Hepatocyte (in vitro differentiated cells): ENCODE measurements at places on chromosomes 5 and 9.

- DNase-seq = no peak
Observed at GRCh38 chr9:69433392-69433791, 108.4 kb downstream of the ENTREP1 start.

GRCh38 chr5:142886211-142886610 is 116.0 kb downstream of the ARHGAP26 start:
- no peak for DNase-seq

- DNase-seq = peak; percentile 16
Observed at GRCh38 chr9:85420750-85421149, 321.0 kb downstream of the AGTPBP1 start.

GRCh38 chr9:116447934-116448333 is 239.2 kb upstream of the TRIM32 start:
- no peak for DNase-seq

- no peak for DNase-seq
Observed at GRCh38 chr9:125464591-125465385, 203.2 kb downstream of the GAPVD1 start.

DNA sequence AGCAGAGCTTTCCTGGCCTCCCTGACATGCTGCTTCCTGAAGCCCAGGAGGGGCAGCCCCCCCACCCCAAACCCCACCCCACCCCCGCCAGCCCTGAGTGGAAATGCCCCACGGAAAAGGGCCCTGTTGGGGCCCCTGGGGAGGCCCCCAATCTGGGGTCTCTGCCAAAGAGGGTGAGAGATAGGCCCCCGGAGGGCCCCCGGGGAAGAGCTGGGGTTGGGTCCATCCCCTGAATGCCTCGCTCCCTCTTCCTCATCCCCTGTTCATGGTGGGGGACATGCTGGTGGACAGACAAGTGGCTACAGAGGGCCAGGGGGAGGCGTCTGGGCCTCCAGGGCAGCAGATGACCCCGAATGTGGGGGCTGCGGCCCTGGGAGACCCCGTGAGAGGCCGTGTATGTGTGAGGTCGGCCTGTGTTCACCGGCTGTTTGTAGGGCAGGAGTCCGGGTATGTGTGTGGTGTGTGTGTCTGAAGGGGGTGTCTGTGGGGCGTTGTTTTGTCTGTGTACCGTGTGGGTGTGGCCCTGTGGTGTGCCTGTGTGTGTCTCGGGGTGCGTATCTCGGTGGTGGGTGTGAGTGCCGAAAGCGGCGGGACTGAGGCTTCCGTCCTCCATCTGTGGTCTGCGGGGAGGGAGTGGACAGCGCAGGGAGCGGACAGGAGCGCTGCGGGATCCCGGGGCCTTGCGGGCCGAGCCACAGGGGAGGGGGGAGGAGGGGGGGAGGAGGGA is 11.3 kb downstream of the C9orf50 start:
- DNase-seq = peak; percentile 55

DNA sequence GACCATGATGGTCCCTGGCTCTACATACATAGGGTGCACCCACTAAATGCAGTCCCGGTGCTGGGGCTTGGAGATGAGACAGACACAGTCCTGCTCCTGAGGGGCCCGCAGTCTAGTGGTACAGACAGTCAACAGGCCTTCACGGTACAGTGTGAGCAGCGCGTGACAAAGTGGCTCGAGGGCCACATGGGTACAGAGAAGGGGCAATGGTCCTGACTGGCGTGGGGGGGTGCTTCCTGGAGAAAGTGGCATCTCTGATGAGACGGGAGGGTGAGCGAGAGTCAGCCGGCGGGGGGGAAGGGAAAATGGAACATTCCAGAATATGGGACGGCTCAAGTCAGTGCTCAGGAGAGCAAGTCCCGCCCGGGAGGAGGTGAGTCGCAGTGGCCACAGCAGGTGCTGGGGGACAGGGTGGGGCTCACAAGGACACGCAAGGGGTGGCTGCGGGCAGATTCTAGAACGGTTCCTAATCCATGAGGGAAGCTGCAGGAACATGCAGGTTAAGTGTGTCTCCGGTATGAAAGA is 38.0 kb downstream of the WHRN start:
- no peak for DNase-seq

- DNase-seq = no peak
Observed at GRCh38 chr9:127182901-127183746, 60.7 kb upstream of the ANGPTL2 start.

GRCh38 chr5:90871391-90871991 is 312.9 kb downstream of the ADGRV1 start:
- DNase-seq = no peak

GRCh38 chr5:43802651-43803050 is 199.7 kb downstream of the NNT start:
- DNase-seq = no peak

GRCh38 chr9:113993838-113994540 is 84.1 kb downstream of the AMBP start:
- DNase-seq = no peak

- DNase-seq = no peak
Observed at GRCh38 chr9:20508242-20508641, 114.1 kb downstream of the MLLT3 start.

- no peak for DNase-seq
Observed at GRCh38 chr9:110276781-110277180, 20.5 kb upstream of the TXN start.

DNA sequence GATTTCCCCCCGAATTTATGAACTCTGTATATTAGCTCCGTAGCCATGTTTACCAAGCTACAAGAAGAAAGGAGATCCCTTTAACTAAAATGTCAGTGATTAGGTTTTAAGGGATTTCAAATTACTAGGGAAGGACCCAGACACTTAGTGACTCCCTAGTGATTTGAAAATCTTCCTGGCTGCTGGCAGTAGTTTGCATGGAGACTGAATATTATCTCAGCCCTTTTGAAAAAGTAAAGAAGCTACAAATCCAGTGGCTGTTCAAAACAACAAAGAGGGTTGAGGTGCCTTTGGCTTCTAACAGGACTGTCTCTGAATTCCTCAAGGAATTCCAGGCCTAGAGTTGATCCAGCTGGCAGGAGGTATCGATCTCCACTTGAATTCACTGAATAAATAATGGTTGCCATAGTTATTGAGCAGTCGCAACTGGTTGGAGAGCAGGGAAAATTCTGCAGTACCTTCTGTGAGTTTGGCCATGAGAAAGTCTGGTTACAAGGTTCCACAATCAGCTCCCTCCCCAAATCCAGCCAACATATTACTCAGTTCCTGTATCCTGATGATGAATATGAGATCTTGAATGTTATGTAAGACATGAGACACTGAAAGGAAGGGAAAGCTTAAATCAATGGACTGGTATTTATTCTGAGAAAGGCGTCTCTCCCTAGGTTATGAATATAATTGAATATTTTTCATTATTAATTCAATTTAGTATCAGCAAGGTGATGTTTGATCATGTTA is 37.7 kb downstream of the NR4A3 start:
- DNase-seq = no peak

GRCh38 chr5:61277781-61278180 is 54.3 kb upstream of the ZSWIM6 start:
- no peak for DNase-seq

- peak; percentile 66 for DNase-seq
Observed at GRCh38 chr5:132225165-132226032, 2.3 kb downstream of the P4HA2 start.

DNA sequence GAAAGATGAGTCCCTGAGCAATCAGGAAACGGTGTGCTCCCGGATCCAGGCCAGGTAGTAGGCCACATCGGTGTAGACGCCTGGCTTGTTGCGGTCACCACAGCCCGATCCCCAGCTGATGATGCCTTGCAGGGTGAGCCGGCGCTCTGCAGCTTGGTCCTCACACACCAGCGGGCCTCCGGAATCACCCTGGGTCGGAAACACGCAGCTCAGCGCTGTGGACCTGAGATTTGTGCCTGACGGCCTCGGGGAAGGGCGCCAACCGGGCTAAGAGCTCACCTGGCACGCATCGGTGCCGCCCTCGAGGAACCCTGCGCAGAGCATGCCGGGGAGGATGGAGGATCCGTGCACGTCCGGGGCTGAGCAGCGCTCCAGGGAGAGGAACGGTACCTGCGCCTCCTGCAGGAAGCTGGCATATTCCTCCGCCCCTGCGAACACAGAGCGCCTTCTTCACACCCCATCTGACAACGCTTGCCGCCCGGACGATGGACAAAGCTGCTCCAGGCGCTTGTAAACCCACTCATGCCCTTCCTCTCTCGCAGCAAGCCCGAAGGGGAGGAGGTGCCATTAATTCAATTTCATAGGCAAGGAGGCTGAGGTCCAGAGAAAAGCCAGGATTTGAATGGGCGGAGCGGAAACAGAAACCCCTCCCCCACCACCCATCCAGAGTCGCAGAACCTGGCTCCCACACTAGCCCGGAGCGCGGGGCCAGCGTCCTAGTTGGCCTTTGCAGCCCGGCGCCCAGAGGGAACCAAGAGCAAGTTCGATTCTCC is 2.0 kb upstream of the PFN3 start:
- peak; percentile 89 for DNase-seq

DNA sequence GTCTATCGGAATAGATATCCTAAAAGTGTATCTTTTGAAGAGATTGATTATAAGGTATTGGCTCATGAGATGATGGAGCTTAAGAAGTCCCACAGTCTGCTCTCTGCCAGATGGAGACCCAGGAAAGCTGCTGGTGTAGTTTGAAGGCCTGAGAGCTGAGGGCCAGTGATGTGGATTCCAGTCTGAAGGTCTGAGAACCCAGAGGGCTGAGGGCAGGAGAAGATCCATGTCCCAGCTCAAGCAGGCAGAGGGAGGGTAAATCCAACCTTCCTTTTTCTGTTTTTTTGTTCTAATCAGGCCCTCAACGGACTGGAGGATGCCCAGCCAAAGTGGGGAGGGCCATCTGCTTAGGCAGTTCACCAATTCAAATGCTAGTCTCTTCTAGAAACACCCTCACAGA is 11.0 kb upstream of the ABL1 start:
- no peak for DNase-seq

GRCh38 chr5:1111727-1112289 is at the start of gene SLC12A7:
Gene SLC12A7 (minus strand): TSS chr5:1112063. CDS start chr5:1111991, 72 bp downstream.
- peak; percentile 89 for DNase-seq

DNA sequence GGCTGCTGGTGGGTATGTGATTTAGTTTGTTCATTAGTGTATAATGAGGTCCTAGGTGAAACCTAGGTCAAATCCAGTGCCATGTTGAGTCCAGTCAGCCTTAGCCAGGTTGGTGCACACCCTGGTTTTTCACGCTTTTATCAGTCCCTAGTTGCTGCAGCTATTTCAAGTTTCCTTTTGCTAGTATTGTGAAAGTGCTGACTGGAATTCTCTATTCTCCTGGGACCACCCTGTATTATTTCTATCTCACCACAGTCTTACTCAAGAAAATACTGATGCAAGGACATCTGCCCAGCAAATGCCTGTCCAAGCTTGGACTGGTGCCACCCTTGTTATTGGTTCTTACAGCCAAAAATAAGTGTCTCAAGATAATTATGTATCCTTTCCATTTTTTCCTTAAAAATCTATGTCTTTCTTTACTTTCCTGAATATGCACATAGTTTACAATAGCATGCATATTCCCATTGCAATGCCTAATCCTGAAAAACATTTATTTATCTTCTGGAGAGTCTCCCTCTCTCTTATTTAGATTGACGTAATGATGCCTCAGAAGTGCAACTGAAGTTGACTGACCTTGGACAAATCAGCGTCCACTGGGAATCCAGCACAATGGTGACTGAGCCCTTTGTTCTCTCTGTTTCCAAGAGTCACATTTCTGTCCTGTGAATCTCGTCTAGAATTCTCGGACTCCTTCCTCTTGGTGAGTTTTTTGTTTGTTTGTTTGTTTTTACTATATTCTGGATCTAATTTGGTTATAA is 1075.0 kb downstream of the CDH9 start:
- DNase-seq = no peak

DNA sequence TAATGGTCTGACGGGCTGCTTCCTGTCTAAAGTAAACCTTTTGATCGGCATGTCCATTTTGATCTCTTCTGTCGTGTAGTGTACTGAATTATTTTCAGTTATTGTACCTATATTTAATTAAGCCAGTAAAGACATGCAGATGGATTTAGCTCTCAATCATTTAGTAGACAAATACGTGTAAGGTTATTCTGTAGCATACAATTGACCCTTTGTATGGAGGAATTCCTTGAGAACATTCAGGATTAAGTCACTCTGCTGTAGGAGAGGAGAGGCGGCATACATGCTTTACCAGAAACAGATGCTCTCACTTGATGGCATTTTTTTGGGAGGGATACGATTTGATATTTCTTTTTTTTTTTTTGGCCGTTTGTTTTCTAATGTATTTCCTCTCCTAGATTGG is 141.0 kb downstream of the PBX3 start:
- no peak for DNase-seq

DNA sequence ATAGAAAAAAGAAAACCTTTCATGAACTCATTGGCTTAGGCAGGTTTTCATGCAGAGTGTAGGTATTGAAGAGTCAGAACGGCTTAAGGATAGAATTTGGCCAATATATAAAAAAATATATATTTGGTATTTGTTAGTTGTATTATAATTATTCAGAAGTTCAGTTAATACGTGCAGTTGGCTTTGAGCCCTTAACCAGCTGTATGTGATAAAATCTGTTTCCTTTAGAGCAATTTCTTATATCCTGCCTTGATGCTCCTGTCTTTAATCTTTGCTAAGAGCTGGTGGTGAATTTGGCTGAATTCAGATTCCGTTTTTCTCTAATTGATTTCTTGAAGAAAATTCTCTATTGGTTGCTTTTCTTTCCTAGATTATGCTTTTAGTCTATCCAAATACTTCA is 3.7 kb downstream of the ANXA1 start:
- DNase-seq = no peak

- no peak for DNase-seq
Observed at GRCh38 chr5:61953913-61954312, 352.1 kb upstream of the KIF2A start.

- peak; percentile 79 for DNase-seq
Observed at GRCh38 chr5:36739751-36740221, 133.4 kb downstream of the SLC1A3 start.

GRCh38 chr5:133289686-133290367 is 238.0 kb downstream of the HSPA4 start:
- DNase-seq = no peak

- DNase-seq = no peak
Observed at GRCh38 chr5:61624553-61625136, 292.6 kb downstream of the ZSWIM6 start.

DNA sequence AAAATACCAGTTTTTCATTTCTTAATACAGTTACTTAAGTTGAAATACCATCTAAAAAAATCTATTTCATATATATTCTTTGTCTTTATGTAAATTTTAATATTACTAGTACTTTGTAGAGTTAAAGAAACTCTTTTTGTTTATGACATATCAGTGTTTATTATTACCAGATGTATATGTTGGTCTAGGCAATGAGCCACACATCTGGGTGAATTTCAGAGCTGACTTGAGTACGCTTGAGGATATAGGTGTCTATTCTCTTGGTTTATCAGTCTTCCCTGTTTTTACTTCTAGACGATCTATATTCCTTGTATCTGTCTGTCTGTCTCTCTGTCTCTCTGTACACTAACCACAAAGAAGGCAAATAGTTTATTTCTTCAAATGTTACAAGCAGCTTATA is 2.9 kb downstream of the SMAD5 start:
- no peak for DNase-seq

- no peak for DNase-seq
Observed at GRCh38 chr5:178462816-178463215, 127.4 kb downstream of the COL23A1 start.

DNA sequence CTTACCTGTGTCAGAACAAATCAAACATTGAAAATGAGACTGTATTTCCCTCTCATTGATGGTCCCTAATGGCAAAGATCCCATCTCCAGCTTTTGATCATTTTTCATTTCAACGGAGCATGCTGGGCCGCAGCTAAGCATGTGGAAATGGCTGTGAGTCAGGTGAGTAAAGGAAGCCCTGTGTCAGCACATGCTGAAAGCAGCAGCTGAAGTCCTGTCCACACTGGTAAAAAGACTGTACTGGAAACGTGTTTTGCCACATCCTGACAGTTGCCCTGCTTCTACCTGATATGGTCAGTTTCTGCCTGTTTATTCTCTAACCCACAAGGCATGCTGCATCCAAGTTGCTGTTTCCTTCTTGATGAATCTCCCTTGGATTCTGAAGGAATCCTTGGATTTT is 330.1 kb downstream of the EFNA5 start:
- peak; percentile 19 for DNase-seq
